Stimulated activated CD4-positive, alpha-beta T cell treated with anti-CD3 and anti-CD28 coated beads, Interleukin-1b, Interleukin-23, amount 100 ng/mL, for 24 hours (primary cell): ENCODE measurements at places on chromosomes 3 and 15.

GRCh38 chr3:37250435-37250834, 76.1 kb upstream of the LRRFIP2 start:
- DNase-seq = no peak

DNA sequence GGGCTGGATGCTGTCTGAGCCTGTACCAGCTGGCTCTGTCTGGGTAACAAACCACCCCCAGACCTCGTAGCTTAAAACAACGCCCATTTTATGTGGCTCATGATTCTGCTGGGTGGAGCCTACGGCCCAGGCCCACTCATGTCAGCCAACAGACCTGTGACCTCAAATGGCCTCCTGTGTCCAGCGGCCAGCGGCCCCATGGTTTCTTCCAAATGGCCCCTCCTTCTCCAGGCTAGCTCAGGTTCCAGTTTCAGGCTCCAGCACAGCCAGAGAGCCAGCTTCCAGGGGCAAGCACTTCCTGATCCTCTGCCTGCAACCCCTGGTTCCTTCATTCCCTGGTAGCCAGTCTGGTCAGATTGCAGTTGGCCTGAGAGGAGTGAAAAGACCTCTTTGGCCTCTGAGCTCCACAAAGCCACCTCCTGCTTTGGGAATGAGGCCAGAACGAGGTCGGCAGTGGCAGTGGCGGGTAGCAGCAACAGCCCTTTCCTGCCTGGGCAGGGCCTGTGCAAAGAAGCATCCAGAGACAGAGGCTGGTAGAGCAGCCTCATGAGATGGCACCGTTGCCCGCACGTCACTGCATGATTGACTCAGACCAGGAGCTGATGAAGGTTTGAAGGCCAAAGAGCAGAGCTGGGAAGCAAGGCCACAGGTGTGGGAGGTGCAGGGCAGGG, 21.0 kb upstream of the PLXNA1 start:
- no peak for DNase-seq

- no peak for DNase-seq
These were observed 327.3 kb upstream of the THBS1 start for GRCh38 chr15:39253552-39253951.

GRCh38 chr15:81398910-81399551, 25.0 kb upstream of the TMC3 start:
- DNase-seq = no peak

DNA sequence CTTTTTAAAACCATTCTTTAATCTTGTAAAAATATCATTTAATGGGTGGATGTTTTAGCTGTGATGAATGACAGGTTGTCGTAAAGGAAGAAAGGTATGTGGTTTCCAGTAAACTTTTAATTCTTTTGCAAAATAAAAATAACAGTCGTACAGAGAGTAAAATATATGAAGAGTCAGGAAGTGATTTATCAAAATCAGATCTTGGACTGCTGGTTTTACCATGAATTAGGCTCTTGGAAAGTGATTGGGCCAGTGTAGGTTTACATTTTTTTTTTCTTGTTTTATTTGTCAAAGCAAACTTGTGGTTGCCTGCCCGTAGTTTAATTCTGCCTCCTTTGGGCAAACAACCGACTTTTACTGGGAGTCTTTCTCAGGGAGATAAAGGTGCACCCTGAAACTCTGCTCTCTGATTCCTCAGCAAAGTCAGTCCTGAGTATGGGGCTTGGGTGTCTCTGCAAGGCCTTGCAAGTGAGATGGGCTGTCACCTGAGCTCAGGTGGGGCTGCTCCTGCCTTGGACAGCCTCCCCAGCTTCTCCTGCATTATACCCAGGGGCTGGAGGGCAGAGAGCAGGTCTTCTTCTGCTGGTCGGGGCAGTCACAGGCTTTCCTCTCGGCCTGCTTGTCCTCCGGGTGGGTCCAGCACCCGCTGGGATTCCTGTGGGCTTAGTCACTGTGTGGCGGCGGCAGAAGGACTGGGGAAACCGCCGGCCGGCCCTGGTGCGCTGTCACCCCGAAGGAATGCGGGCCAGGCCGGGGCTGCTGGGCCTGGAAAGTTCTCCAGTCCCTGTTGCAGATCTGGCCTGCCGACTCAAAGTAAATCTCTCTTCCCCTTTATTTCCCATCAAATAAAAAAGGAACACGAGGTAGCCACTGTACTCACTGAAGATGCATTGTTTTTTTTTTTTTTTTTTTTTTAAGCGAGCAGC, 79.0 kb downstream of the IGF1R start:
- no peak for DNase-seq

DNA sequence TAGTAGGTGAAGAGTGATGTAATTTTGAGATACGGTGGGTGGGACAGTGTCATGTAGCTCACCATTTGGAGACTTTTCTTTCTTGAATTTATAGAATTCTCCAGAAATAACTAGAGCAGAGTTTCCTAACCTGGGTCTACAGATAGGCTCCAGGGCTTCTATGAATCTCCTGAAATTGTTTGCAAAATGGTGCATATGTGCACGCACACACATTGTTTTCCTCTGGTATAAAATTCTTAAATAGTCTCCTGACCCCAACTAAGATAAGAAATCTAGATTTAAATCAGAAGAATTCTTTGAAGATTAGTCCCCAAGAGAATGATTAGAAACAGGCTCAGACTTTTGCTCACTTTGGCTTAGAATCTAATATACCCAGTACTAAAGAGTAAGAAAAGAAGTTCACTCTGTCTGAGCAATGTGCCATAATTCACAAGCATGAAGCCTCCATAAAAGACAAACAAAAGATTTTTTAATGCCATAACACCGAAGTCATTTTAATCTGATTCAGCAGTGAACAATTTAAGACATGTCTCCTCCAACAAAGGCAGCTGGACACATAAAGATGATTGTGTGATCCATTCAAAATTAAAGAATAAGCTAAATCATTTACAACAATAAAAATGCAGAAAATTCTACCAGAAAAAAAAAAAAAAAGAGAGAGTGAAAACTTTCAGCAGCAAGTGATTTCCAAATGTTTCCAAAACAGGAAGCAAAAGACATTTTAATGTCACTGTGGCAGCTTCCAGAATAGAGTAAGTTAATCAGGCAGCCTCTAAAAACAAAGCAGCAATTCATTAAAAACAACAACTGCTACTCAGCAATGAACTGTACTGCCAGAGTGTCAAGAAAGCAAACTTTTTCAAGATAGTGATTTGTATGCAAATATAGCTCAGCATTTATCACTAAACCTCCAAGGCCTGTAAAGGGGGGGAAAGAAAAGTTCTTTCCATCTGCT, 975.5 kb upstream of the CFAP20DC start:
- DNase-seq = no peak

DNA sequence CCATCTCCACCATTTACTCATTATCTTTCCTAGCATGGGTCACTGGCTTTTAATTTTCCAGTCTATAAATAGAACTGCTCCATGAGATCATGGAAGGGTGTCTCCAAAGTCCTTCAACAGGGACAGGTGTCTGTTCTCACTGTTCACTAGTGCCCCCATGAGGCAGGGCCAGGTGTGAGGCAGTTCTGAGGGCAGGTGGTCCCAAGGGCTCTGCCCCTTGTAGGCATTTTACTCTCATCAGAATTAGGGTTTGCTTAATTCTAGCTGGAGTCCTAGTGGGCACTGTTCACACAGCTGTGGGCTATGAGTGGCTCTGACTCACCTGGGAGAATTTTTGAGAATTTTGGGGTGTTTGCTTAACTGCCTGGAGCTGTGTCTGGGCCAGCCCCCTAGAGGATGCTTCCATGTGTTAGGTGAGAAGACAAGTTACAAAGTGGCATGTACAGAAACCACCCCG, 248.0 kb upstream of the LYSMD4 start:
- no peak for DNase-seq

- DNase-seq = no peak
These were observed 243.5 kb upstream of the MANF start for GRCh38 chr3:51141573-51141972.

- DNase-seq = no peak
These were observed 48.9 kb downstream of the ASB7 start for GRCh38 chr15:100651253-100651652.

DNA sequence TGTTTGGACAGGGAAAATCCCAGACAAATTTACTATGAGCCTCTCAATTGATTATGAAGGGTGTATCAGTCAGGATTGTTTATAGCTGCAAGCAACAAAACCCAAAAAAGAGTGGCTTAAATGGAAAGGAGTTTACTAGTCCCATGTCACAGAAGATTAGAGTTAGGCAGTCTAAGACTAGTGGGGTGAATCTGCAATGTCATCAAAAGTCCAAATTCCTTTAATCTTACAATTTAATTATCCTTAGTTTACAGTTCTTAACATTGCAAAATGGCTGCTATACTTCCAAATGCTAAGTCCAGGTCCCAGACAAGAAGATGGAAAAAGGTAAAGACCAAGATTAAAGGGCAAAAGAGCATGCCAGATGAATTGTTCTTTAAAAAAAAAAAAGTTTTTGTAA, 143.6 kb downstream of the CD47 start:
- DNase-seq = no peak

DNA sequence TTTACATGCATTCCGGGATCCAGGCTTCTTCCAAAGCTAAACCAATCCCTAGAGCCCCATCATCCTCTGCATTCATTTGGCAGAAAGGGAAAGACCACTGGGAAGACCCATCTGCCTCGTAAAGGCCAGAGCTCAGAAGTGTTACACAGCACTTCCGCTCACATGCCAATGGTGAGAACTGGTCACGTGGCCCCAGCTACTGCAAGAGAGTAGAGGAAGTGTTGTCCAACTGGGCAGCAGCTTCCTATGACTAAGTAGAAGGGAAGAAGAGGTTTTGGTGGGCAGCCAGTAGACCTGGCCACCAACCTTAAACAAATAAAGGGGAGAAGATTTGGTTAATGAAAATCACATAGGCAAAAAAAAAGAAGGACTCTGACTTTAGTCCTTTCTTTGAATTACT, 74.4 kb upstream of the PPP2R3A start:
- no peak for DNase-seq

GRCh38 chr3:148694116-148694515, 3.6 kb upstream of the AGTR1 start:
- DNase-seq = no peak

DNA sequence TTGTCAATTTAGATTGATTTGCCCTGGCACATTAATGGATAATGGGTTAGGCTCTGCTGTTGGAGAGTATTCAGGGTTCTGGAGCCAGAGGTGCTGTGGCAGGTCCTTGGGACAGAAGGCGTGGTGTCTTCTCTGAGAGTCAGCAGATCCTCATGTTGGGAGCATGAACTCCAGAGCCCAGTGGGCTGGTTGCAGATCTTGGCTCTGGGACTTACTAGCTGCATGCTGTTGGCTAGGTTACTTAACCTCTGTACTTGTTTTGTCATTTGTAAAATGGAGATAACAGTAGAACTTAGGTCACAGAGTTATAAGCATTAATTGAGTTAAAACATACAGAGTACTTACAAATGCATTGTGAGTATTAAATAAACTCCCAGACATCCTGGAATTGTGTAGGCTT, 77.6 kb downstream of the CCK start:
- DNase-seq = no peak

GRCh38 chr3:7293286-7293685, 432.4 kb downstream of the GRM7 start:
- no peak for DNase-seq

DNA sequence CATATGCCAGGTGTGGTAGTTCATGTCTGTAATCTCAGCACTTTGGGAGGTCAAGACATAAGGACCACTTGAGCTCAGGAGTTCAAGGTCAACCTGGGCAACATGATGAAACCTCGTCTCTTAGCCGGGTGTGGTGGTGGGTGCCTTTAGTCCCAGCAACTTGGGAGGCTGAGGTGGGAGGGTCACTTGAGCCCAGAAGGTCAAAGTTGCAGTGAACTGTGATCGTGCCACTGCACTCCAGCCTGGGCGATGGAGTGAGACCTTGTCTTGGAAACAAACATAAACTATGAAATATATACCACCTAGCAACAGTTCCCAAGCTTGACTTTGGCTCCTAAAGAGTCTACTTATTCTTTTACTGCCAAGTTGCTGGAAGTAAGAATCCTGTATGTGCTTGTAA, 30.9 kb downstream of the UBE3A start:
- DNase-seq = no peak

DNA sequence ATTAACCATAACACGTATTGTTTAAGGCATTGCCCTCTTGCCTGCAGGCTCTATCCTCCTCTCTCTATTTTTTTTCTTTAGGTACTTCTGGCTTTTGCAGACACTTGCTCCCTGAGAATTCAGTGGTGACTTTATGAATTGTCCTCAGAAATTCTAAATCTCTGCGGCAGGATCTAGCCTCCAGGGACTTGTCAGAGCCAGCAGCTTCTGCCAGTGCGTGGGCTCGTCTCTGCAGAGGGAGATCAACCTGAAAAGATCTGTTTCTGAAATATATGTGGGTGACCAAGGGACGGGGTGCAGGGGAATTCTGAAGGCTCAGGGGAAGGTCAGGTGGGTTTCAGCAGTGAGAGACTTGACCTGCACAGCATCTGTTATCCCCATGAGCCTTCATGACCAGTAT, 326.1 kb upstream of the LRRFIP2 start:
- DNase-seq = no peak

GRCh38 chr3:45950131-45950530, 6.9 kb downstream of the CXCR6 start:
- DNase-seq = no peak
